CD8-positive, alpha-beta T cell (primary cell): ENCODE measurements at places on chromosomes 1 and 21.

DNA sequence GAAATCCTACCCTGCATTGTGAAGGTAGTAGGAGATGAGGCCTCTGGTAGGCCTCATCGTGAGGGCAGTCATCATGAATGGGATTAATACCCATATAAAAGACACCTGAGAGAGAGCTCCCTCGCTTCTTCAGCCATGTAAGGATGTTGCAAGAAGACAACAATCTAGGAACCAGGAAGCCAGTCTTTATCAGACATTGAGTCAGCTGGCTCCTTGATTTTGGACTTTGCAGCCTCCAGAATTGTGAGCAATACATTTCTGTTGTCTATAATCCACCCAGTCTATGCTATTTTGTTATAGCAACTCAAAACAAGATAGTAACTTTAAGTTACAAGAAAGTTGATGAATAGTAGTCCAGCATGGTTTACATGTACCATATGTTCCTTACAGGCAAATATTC lies 208.5 kb downstream of the KCNT2 start:
- DNase-seq = no peak

GRCh38 chr1:207045453-207045852 lies 5.6 kb downstream of the YOD1 start:
- no peak for DNase-seq

DNA sequence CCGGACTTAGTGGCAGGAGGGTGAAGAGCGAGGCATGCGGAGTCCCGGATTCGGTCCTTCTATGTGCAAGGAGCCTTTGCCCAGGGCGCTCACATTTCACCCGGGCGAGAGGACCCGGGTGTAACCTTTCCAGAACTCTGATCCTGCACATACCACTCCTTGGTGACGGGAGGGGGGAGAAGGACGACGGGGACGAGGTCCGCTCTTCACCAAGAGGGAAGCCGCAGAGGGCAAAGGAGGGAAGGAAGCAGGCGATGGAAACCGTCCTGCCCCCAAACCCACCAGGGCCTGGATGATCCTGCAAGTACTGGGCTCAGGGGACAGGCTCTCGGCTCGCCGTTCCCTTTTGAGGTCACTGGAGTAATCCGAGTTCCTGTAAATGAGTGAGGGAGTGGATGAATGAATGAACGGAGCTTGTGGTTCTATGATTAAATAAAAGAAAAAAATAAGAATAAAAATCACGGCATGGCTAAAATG lies 993 bp downstream of the SYPL2 start:
- no peak for DNase-seq

DNA sequence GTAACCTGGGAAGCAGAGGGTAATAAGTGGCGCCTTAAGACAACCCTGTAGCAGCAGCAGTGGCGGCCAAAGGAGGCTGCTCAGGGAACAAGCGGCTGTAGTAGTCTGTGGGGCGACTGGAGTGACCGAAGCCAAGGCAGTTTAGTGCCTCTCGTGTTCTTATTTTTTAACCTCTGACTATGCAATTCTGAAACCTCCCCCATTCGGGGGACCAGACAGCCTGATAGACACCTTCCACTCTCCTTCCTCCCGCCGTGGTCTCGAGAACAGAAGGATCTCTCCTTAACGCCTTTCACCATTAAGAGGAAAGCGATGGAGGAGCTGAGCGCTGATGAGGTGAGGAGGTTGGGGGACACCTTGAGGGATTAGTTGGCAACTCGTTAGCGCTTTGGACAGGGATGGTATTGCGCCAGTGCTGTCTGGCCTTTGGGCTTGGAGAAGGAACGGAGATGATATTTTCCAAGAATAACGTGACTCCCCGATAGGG lies 644 bp downstream of the UBE4B start:
- DNase-seq = no peak

DNA sequence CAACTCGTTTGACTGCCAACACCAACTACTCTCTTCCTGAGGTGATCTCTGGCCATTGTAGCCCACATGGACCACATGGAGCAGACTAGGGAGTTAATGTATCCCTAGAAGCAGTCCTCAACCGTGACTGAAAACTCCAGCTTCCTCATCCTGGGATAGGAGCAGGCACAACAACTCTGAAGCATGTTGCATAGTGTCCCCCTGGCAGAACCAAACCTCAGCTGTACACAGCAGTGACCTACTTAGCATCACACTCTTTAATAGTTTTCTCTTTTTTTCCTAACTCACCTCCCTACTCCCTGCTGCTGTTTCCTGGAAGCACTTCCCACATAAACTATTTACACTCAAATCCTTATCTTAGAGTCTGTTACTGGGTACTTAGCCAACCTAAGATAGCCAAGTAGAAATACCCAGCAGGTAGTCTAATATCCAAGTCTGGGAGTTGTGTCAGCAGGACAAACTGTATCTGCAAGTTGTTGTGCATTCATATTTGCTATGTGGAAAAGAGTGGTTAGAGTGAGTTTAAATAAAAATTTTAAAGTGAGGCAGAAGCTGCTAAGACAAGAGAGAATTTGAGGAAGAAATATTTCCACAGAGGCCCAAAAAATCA lies 228.8 kb downstream of the LTN1 start:
- DNase-seq = no peak

DNA sequence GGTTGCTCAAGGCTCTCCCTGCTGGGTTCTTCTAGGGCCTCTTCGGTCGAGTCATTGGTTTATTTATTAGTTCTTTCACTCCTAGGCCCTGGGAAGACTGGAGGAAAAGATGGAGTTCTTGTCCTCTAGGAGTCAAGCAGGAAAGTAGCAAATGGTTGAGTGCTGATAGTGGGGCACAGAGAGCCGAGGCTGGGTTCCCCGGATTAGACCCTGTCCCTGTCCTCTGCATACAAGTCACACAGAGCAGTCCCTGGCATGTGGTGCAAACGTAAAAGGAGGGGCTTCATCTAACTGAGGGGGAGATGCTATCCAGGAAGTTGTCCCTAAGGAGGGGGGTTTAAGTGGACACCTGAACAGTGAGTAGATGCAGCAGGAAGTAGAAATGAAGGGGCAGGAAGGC lies 19.2 kb upstream of the KCNE2 start:
- no peak for DNase-seq

DNA sequence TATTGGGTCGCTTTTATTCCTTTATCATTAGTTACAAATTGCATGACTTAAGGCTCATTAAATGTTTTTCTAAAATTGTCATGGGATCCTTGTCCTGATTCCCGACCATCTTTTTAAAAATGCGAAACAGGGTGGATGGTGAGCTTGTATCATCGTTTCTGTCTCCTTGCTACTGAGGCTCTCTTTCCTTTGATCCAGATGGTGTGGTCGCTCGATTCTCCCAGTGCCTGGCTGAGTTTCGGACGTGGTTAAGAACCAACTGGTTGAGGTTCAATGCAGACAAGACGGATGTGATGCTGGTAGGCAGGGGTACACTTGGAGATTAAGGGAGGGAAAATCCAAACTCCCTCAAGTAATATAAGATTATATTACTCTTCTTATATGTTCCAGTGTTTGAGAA lies 1.2 kb downstream of the MIER1 start:
- no peak for DNase-seq

DNA sequence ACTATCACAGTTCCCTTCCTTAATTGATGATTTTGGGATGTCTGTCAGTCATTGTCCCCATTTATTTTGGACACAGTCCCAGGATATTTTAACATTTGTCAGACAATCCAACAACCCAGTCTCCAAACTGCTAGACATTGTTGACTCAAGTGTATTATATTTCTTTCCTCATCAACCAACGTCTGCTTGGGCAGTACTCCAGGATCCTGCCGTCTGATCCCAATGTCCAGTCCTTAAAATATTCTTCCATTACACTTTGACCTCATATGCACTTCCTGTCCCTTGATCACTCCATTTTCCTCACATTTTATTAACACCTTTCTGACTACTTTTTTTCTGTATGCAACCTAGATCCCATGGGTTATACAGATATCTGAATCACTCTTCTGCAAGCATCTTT lies 39.8 kb upstream of the KIAA0040 start:
- DNase-seq = no peak

DNA sequence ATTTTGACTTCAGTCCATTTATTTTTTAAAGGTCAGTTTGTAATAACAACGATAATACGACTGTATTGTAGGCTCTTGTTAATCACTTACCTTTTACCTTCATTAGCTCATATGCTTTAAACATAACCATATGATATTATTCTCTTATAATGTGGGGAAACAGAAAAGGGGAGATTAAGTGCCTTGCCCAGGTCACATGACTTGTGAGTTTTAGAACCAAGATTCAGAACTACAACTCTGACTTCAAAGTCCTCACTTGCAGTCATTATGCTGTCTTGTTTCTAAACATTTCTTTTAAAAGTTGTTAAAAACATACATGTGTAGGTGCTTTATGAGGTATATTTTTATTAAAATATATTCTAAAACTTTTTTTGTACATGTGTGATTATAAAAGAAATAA lies 41.1 kb downstream of the SUCO start:
- DNase-seq = no peak

DNA sequence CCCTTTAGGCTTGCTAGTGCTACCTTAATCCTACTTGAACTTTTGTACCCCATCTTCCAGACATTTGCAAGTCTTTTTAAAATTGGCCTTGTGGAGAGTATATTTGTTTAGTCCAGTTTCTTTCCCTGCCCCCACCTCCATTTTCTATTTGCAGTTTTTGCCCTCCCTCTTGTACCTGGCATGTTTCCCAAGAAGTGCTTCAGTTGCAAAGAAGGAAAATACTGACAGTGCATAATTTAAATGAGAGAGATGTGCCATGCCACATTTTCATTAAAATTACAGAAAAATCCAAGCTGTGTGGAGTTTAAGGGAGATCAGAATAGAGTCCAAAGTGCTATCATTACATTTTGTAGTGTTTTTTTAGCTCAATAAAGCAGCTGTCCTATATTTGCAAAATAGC lies 150.0 kb upstream of the ADGRL2 start:
- DNase-seq = no peak
